Cerebellar cortex (tissue), 1 donor: ENCODE measurements at places on chromosomes 3 and 15.

DNA sequence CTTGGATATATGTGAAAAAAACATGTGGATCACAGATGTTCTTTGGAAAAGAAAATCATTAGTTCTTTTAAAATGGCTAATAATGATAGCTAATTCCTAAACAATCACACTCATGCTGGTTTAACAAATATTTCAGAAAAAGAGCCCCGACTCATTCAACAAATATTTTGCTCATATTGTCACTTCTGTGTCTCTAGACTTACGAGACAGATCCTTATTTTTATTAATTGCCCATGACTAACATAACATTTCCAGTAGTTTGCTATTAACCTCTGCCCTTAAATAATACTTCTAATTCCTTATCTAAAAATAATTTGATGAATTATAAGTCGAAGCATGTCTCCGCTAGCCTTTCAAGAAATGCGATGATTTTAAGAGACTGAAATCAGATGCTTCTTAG, 70.4 kb downstream of the SATB1 start:
- DNase-seq: no peak

GRCh38 chr15:63973212-63974009, 72.9 kb downstream of the DAPK2 start:
- no peak for DNase-seq

- no peak for DNase-seq
Observed at GRCh38 chr3:39476783-39477182, 9.3 kb downstream of the MOBP start.

- DNase-seq: no peak
Observed at GRCh38 chr15:51328926-51329325, 9.5 kb downstream of the CYP19A1 start.

DNA sequence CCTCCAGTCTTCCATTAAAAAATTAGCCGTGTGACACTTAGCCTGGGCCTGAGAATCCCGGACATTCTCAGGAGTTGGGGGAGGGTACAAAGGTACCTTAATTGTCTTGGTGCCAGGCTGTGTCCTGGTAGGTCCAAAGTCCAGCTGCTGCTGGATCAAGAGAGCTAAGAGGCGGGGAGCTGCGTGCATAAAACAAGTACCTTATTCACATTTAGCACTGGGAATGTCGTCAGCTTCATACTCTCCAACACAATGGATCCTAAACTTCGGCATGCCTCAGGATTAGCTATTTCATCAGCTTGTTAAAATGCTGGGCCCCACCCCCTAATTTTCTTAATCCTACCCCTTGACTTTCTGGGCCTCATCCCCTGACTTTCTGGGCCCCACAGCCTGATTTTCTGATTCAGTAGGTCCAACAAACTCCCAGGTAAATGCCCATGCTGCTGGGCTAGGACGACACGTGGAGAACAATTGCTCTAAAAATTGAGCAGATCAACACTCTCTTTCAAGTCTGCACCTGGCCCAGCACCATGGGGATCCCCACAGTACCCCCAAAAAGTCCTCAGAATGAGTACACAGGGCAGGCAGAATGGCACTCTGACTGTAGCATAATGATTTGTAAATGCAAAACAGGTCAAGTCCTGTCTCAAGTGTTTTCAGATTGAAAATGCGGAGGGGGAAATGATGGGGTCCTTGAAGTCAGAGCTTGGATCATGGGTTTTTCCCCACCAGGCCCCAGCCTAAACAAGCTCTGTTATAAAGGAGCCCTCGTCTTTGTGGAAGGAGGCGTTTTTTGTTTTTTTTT, 5.6 kb upstream of the AEN start:
- DNase-seq: peak; percentile 48

GRCh38 chr3:50518436-50518835, 15.0 kb upstream of the CACNA2D2 start:
- DNase-seq: peak; percentile 64

GRCh38 chr15:39499681-39500080, 81.2 kb upstream of the THBS1 start:
- no peak for DNase-seq
